ENCODE measurements at places on chromosomes 13 and 19. TPM values are rescaled to one million over a fixed set of nuclear protein-coding genes. Genes with fewer than 3 reads are reported as not detected.

DNA sequence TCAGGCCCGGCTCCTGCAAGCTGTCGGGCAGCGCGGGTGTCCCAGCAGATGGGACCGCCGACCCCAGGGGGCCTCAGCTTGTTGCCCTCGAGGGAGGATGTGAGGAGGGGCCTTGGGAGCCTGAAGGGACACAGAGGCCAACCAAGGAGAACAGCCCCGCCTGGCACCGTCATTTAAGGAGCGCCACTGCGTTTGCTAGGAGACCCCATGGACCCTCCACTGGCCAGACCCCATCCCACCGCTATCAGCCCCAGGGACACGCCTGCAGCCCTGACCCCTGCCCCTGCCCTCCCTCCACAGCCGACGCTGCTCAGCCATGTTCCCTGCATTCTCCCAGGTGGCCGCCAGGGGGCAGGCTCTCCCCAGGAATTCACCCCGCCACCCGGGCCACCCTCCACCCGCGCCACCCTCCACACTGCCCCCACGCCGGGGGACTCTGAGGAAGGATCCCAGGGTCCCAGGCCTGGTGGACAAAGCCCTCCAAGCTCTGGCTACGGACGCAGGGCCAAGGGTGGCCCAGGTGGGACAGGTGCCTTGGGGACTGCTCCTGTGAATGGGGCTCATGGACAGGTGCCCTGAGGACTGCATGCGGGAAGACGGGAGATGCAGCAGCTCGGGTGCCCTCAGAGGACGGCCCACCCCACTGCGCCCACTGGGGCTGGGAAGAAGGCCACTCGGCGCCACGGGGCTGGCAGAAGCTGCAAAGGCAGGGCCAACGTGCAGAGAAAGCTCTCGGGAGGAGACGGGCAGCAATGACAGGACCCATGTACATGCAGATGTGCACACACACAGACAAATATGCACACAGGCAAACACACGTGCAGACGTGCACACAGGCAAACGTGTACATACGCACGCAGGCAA lies 34.4 kb downstream of the PIP5K1C start:
- DNase-seq: peak; percentile 86

Gene ANGPTL4
- total RNA-seq: 7.4 TPM

Gene VAV1
- 73.4 TPM for total RNA-seq

Gene SCGB2B2
- total RNA-seq: 0.37 TPM

Gene CYP2A6
- total RNA-seq: not detected

Gene IGFL2
- not detected for total RNA-seq

Measured in activated CD4-positive, alpha-beta T cell treated with anti-CD3 and anti-CD28 coated beads for 36 hours (primary cell).